ENCODE measurements at places on chromosomes 11 and 22.

GRCh38 chr22:38239101-38239761, 33.6 kb downstream of the TMEM184B start:
- peak; percentile 91 for DNase-seq

GRCh38 chr22:44286646-44287045, 26.1 kb downstream of the SHISAL1 start:
- no peak for DNase-seq

GRCh38 chr11:79227308-79227707, 213.5 kb downstream of the TENM4 start:
- DNase-seq, result no peak

DNA sequence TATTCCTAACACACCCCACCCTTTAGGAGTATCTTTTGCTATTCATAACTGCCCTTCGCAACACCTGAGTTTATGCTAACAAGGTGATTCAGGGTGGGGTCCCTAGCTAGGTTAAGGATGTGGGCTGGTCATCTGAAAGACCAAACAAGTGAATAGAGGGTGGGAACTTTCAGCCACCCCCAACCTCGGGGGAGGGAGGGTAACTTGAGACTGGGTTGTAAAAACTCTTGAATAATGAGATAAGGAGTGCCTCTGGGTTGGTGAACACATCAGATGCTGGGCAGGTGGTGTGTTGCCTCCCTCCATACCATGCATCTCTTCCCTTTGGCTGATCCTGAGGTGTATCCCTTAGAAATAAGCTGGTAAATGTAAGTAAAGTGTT, 111.5 kb downstream of the SWAP70 start:
- DNase-seq, result no peak

DNA sequence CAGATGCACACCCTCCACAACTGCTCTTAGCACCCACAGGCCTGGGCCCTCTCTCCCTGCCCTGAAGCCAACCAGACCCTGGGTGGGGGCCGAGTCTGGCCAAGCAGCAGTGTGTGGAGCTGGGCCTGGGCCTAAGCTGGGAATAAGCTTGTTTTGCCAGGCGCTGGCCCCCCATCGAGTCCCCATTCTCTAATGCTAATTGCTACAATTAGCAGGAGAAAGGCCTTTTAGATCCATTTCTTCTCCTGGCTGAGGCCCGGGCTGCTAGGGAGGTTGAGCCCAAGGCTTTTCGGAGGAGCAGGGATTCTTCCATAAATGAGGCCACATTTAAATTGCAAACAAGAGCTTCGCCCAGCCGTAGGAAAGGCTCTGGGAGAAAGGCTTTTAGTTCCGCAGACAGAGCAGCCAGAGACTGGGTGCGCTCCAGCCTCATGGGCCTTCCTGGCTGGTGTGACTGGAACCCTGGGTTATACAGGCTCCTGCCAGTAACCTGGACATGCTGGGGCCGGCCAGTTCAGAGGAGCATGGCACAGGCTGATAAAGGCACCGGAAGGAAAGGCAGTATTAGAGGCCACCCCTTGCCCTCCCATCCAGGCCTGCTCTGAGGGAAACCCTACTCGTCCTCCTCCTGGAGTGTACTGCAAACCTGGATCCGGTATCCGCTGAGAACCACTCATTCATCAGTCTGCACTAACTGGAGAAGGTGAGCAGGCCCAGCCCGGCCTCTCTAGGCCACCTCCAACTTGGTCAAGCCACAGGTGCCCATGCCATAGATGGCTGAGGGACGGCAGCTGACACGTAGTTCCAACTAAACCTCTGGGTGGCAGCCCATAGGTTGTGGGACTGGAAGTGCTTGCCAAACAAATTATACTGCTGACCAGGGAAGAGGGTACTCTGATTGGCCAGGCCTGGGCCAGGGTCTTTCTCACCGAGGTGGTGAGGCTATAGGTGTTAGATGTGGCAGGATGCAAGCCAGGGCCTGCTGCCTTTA, 6.2 kb downstream of the KCNQ1OT1 start:
- DNase-seq, result no peak
